Amygdala (tissue), 56 donors: ENCODE measurements at places on chromosomes 1 and 21.

DNA sequence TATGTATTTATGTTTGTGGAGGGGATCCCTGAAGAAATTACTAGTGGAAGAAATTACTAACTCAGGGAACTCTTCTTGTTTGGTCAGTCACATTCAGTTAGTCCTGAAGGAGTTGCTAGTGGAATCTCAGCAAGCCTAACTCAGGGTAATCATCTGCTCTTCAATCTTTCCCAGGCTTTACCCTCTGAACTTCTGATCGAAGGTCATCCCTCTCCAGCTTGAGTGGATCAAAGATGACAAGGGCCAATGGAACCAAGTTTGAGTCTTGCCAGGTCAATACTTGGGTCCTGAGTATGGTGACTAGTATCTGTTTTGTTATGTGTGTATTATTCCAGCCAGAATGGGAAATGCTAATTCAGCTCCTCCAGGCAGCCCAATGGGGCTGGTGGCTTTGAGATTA, 49.3 kb downstream of the CFH start:
- no peak for DNase-seq

DNA sequence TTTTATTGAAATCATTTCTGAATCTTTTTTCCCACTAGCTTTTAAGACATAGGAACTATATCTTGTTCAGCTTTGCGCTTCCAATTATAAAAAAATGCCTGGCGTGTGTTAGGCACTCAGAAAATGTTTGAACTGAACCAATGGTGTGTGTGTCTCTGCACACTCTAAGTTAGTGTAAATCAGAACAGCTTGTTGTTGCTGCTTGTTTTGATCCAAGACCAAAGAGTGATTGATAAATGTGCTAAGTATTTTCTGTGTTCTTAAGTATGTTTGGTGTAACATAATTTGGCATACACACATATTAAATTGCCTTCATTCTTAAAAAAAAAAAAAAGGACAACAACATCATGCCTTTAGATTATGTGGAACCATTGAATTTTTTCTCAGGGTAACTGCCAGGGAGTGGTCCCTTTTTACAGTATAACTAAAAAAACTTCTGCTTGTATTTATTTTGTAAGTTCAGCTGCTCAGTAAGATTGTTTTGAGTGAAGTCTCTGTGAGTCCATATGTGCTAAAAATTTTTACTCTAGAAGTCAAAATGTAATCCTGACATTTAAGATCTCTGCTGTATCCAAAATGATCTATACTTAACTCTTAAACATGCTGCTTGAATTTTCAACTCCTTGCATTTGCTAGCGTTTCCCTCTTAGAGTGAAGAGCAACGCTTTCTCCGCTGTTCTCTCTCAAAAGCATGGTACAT, 8.7 kb downstream of the CD55 start:
- no peak for DNase-seq

- DNase-seq: no peak
Observed at GRCh38 chr21:41887667-41888066, 8.5 kb upstream of the PRDM15 start.

DNA sequence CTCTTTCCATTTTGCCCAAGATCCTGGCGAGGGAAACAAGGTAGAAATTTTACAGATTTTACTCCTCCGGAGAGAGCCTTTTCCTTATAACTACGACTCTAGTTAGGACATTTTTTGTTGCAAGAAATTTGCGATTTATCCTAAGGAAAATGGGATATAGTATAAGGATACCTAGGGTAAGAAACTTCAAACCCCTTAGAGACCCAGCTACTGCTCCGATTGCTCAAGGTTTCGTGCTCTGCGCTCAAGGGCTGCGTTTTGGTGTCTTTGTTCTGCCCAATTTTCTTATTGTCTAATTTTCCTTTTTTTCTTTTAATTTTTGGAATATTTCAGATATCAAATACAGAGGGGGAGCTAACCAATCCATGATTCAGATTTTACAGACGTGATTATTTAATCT, 1.5 kb downstream of the TTC3 start:
- no peak for DNase-seq

DNA sequence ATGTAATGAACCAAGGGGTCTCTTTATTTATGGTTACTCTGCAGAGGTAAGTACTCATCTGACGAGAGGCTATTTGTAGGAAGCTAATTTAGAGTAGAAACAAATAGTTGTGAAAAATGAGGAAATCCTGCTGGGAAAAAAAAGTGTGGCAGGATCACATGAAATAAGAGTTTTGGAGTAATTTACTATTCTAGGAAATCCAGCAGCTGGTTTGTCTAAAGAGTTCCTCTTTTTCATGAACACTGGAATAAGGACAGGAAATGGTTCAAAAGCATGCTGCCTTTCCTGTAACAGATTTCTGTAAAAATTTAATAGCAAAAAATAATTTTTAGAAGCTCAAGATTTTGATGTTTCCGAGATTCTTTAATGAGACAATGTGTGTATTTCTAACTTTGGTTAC, 177.3 kb downstream of the CHRM3 start:
- no peak for DNase-seq

GRCh38 chr1:221392453-221392852, 349.4 kb downstream of the DUSP10 start:
- DNase-seq: no peak

- DNase-seq: no peak
Observed at GRCh38 chr1:9145021-9145668, 16.2 kb upstream of the GPR157 start.
